ENCODE measurements at places on chromosomes 3 and 15.

DNA sequence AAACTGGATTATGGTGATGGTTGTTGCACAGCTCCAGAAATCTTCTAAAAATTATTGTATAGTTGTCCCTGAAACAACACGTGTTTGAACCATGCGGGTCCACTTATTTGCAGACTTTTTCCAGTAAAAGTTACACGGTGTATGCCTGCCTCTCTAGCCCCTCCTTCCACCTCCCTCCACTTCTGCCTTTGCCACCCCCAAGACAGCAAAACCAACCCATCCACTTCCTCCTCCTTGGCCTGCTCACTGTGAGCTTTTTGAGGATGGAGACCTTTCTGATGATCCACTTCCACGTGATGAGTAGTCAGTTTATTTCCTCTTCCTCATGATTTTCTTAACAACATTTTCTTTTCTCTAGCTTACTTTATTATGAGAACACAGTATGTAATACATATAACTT is 5.4 kb downstream of the CYFIP1 start:
- no peak for DNase-seq

- no peak for DNase-seq
These were observed 9.3 kb upstream of the SYNM start for GRCh38 chr15:99095626-99096025.

GRCh38 chr3:149442851-149443544 is 31.5 kb upstream of the TM4SF4 start:
- DNase-seq: no peak

GRCh38 chr3:64684715-64685261 is 3.0 kb downstream of the ADAMTS9 start:
- DNase-seq: no peak

GRCh38 chr3:76495216-76495615 is 544.7 kb upstream of the ROBO2 start:
- no peak for DNase-seq

DNA sequence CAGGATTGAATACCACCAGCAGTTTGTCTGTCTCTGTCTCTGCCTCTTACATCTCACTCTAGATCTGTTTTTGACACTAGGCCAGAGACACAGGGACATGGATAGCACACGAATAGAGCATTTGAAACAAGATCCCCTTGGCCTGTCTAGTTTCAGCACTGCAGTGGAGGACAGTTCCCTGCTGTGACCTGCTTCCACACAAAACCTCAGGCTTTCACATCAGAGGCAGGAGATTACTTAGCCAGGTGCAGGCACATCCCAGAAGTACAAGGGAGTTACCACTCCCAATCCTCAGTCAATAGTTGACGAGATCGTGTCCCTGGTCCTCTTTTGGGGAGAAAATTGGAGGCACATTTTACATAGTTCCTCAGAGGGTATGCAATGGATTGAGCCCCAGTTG is 34.0 kb upstream of the CCK start:
- DNase-seq: no peak
